ENCODE measurements at places on chromosomes 5 and 9. TPM values are rescaled to one million over a fixed set of nuclear protein-coding genes. Genes with fewer than 3 reads are reported as not detected.

The FBP2 gene
- total RNA-seq, result not detected

The PCDHA5 gene
- total RNA-seq, result not detected

The GCNT4 gene
- total RNA-seq, result 22.5 TPM

The CYSRT1 gene
- total RNA-seq, result 0.30 TPM

DNA sequence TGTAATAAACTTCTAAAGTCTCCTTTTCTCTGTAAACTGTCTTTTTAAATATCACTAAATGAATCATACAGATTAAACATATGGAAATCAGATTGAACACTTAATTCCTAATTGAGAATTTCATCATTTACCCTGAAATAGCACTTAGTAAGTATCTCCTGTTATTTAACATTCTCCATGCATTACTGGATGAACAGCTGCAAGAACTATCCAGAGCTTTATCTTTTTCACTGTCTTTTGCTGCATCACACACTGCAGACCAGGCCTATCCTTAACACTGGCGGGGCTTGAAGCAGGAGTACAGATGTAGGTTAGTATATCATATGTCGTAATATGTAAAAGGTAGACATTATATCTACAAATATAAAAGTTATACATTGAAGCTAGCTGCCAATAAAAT, 108.7 kb upstream of the EFNA5 start:
- DNase-seq, result no peak

DNA sequence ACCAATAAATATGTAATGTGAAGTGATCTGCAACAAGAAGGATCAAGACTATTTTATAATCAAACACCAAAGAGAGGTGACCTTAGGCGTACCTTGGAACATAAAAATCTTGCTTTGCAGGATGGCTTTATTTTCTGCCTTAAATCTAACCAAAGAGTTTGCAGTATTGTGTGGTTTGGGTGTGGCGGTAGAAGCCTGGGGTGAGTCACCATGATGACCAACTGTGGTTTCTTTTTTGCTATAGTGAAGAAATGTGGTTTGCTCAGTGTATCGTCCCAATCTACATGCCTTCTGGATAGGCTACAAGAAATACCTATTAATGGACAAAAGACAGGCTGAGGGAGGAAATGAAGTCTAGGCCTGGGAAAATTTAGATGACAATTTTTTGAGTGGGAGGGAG, 5.1 kb upstream of the CAST start:
- no peak for DNase-seq

- no peak for DNase-seq
These were observed 216.1 kb downstream of the FSTL4 start for GRCh38 chr5:133396187-133396741.

DNA sequence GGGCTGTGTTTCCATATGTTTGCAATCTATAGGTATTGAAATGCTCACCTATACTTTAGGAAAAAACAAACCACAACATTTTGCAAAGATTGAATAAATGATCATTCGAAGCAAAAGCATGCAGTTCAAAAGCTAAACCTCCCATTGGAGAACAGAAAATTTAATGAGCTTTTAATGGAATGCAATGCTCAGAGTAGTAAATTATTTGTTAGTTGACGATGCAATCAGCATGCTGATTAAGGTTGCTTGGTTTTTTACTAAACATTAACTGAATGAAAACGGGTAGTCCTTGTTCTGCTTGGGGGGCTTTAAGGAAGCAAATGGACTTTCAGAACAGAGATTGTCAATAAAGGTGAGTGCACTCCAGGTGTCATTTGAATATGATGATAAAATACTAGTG, 123.3 kb upstream of the TMEM161B start:
- no peak for DNase-seq

DNA sequence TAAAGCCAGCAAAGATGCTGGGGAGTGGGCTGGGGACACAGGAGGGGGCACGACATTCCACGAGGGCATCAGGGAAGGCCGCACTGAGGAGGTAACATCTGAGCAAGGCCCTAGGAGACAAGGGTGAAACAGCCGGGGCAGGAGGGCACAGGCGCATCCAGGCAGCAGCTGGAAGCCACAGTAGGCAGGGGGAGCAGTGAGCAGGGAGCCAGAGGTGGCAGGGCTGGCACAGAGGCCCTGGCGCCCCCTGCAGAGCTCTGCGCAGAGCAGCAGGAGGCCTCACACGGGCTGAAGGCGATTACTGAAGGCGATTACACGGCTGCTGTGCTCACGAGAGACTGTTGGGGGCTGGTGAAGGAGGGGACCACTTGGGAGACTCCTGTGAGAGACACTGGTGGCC, 15.4 kb downstream of the LMAN2 start:
- no peak for DNase-seq

- no peak for DNase-seq
These were observed 10.6 kb upstream of the SH3RF2 start for GRCh38 chr5:145925803-145926202.

- DNase-seq, result no peak
These were observed 93.4 kb downstream of the ANKH start for GRCh38 chr5:14777932-14778791.

DNA sequence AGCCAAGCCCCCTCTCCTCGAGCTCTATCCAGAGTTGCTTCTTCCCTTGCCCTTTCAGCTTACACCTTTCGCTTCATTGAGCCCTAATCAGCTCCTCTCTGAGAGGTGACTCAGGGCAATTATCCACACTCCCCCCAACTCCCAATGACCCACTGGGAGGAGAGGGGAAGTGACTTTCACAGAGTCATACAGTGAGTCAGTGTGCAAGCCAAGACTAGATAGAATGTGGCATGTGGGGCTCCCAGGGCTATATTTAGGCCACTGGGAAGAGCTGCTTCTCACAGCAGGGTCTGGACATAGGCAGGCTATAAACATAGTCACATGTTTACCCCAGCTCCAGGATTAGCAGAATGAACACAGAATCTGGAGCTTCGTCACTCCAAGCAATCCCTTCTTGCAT, 57.4 kb downstream of the NRG2 start:
- no peak for DNase-seq

DNA sequence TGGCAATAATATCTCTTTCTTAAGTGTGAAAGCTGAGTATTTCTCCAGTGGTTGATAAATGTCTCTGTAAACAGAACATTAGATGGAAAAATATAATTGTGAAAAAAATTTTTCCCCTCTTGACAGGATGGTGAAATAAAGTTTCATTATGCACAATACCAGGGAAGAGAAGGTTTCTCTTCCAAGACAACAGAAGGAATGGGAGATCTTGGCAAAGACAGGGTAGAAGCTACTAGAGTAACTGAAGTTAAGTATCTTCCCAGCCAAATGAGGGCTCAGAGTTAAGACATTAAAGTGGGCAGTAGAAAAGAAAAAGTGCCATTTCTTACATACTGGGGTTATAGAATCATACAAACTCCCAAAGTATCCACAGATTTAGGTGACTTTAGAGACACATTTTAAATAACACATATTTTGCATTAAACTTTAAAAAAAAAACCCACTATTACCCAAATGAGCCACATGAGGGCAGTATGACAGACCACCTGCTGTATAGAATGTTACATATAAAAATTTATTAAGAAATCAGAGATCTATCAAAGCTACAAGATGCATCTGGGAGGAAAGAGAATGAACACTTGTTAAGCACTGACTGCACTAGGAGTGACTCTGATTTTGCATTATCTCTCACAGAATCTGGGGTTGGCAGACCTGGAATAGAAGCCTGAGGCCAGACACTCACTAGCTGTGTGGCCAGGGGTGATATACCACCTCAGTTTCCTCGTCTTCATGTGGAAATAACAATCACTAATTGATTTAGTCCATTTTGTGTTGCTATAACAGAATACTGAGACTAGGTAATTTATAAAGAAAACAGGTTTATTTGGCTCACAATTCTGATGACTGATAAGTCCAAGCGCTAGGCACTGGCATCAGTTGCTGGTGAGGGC, 98.5 kb downstream of the ARSB start:
- peak; percentile 7 for DNase-seq

GRCh38 chr9:113577525-113578261, 114.2 kb downstream of the RGS3 start:
- no peak for DNase-seq

GRCh38 chr5:137078171-137078665, 420.9 kb downstream of the SPOCK1 start:
- DNase-seq, result no peak

DNA sequence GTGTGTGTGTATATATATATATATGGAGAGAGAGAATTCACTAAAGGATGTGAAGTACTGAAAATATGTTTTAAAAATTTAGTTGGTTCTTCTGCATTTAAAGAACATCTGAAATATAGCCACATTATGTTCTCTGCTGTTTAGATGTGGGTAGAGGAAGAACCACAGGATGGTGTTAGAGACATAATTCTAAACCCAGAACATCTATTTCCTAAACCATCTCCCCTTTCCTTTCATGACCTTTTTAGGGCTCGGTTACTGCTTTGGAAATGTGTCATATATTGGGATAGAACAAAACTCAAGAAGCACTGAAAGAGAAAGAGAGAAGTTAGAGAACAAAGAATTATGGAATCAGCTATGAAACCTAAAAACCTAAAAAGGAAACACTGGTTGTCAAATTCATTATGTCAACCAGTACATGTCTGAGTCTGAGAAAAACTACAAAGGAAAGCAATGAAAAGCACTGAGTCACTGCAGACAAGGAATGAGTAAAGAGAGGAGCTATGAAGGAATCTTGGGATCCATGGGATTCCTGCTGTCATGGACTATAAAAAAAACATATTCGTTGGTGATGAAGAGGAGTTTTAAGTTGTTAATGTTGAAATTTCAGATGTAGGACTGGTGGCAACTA, 28.4 kb downstream of the SLC12A2 start:
- no peak for DNase-seq

DNA sequence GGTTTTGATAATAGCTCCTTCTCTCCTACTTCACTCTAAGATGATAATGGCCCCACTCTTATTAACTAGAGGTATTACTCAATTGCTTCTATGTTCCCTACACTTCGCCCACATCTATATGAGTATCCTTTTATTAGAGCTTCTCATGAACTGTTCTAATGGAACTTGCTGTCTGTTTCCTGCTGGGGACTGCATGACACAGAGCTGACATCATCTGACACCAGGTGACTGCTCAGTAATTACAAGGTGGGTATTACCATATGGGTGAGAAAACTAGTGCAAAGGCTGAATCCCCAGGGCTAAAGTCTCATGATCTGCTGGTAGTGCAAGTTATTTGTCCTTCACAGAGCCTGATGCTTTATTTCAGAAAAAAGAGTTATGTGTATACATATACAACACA, 146.2 kb upstream of the PLCXD3 start:
- no peak for DNase-seq
